Activated CD8-positive, alpha-beta memory T cell treated with anti-CD3 and anti-CD28 coated beads, Interleukin-2, amount 50 U/mL, for 48 hours (primary cell): ENCODE measurements at places on chromosomes 3 and 15.

DNA sequence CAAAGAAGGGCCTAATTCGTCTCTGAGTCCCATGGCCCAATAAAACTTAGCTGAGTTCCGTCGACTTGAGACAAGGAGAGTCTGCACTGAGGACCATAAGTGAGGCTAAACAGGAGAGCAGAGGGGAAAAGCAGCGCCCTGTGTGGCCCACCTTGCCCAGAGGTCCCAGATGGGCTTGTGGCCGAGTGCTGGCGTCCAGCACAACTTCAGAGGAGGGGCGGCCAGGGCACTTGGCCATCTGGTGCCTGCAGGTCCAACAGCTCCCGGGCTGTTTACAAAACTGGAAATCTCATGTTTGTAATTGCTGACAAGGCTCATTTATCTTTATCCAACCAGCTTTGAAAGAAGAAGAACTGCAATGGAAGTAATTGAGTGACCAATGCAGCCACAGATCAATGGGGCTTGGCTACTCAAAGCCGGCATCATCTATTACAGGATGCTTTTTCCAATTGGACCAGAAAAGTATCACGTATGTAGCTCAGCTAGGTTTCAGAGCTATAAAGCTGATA is 306.3 kb downstream of the OCA2 start:
- no peak for DNase-seq

DNA sequence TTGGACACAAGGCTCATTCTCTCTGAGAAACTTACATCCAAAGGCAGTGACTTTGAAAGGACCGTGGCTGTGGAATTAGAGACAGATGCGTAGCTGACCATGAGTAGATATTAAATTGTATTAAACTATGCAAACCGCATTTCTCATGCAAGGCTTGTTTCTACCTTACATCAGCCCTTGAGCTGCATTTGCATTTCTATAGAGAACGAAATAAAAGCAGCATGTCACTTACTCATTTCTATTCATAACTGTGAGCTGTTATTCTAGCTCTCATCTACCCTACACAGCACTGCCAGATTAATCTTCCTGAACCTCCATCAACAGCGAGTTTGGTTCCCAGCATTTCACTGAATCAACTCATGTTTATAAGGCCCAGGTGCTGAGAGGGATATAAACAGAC is 72.3 kb downstream of the THSD4 start:
- no peak for DNase-seq

- DNase-seq = no peak
Observed at GRCh38 chr3:112623213-112623612, 17.7 kb downstream of the CCDC80 start.

GRCh38 chr3:188779281-188779980 is 392.3 kb upstream of the TPRG1 start:
- DNase-seq = no peak

DNA sequence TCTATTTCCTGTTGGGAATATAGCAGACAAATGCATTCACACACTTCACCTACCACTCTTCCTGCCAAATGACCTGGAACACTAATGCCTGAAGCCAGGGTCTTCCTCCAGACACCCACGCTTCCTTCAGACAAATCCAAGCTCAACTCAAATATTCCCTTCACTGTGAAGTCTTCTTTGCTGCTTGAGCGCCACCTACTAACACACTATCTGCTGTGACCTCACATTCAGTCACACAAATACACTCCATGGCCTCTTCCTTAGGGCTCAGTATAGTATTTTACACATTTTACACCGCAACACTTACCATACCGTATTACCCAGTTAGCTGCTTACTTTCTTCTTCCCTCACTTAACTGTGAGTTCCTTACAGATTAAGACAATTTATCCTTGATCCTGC is 149.4 kb downstream of the SHOX2 start:
- DNase-seq = no peak

GRCh38 chr3:127260826-127261555 is 26.9 kb downstream of the PRR20G start:
- no peak for DNase-seq

DNA sequence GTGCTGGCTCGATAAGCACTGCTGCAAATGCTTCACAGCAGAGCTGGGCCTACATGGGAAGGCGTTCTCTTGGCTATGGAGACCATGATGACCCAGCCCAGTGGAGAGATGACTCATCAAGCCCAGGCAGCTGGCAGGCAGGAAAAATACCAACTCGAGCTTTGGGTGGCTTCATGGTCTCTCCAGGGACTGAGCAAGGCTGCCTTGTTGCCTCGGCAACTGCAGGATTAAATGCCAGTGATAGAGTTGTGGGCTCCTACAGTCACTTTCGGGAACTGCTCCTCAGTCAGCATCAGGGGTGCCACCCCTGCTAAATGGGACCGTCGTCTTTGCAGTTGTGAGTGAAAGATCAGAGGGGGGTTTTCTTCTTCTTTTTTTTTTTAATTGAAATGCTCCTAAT is 54.6 kb upstream of the MYZAP start:
- no peak for DNase-seq

- DNase-seq = no peak
Observed at GRCh38 chr15:82918607-82919230, 33.8 kb downstream of the HOMER2 start.

DNA sequence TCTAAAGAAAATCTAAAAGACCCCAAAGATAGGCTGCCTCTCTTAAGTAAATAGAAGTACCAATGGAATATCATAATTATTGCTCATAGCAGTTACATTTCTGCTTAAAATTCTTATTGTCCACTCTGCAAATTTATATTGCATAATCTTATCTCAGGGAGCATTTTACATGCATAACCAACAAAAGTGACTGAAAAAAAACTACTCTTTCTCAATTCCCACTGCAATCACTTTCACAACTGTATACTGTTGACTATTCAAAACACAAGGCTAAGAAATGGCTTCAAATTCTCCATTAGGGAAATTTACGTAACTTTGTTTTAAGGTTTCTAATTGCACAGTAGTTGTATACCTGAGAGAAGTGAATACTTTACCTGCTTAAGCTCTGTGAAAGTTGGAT is 56.3 kb downstream of the HMG20A start:
- no peak for DNase-seq

GRCh38 chr3:36803091-36803791 is 38.9 kb upstream of the DCLK3 start:
- DNase-seq = no peak

GRCh38 chr3:153768561-153769469 is 352.4 kb upstream of the ARHGEF26 start:
- no peak for DNase-seq

DNA sequence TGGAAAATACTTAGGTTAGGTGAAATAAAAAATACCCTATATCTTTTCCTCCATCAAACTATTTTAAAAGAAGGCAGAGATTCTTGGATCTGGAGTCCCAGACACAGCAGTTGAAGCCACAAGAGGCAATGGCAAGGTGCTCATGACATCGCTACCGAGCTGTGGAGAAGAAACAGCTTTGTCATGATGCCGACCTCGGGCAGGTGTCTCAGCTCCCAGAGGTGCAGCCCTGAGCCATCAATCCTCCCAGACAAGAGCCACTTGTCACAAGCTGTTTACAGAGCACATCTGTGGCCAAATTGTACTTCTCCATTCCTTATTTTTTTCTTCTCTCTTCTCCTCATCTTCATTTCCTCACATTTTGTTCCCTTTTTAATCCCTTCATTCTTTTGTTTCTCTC is 50.8 kb downstream of the GPR176 start:
- DNase-seq = no peak

GRCh38 chr15:28114721-28115622 is 15.9 kb upstream of the OCA2 start:
- DNase-seq = peak; percentile 35

- DNase-seq = peak; percentile 73
Observed at GRCh38 chr3:183253528-183254486, 754 bp downstream of the B3GNT5 start.

DNA sequence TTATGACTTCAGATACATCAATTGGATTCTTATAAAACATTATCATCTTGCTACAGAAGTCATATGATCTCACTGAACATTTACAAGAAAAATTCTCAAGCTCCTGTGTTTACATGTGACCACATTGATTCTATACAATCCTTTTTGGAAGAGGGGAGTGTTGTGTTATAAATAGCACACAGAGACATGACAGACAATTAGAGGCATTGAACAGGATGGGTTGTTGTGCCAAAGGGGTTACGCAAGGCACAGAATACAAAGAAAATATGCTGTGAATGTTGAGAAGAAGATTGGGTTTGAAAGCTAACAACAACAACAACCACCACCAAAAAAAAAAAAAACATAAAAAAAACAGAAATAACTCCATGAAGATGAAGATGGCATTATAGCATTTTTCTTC is 32.5 kb upstream of the TBL1XR1 start:
- DNase-seq = no peak

- no peak for DNase-seq
Observed at GRCh38 chr3:24725514-24726255, 231.0 kb upstream of the THRB start.

DNA sequence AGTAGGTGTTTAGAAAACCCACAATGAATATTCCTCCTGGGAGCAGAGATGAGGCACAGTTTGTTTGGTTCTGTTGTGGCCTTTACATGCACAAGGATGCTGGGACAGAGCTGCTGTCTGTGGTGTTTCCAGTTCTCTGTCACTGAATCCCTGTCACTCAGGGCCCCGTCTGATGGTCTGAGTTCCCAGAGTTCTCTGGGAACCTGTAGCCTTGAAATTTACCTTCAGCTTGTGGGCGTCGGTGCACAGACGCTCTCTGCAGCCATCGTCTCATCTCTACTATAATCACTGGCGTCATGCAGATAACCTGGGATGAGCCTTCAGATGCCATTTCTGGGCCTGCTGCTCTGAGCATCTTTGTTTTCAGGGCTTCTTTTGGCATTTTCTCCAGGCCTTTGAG is 81.9 kb downstream of the LRRK1 start:
- peak; percentile 8 for DNase-seq

DNA sequence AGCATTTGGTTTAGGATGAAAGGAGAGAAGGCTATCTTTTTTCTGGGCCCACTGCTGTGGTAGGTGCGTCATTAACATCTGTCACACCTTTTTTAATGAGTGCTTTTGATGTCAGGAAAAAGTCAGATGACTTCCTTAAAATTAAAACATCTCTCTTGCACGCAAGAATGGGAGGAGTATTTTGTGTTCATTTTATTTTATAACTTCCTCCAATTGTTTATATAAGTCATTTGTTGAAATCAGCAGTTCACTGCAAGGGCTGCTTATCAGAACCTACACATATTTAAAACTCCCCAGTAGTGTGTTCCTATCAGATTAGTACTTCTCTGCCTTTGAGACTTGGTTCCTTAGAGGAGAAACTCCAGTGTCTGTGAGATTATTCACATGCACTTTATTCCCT is 143.8 kb downstream of the NEO1 start:
- no peak for DNase-seq

DNA sequence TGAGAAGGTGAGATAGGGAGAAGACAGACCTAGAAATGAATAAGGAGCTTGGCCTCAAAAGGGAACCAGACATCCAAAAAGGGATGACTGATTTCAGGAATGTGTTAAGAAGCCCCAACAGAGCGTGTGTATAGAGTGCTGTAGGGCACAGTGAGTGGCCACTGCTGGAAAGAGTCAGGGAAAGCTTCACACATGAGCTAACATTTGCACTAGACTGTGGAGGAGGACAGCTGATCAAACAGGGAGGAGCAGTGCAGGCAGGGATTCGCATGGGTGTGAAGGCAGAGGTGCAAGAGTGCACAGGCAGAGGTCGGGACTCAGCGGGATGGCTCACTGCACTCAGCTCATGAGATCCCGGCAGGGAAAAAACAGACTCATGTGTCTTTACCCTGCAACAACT is 61.8 kb downstream of the NPTN start:
- no peak for DNase-seq

GRCh38 chr3:53577506-53577905 is 83.1 kb downstream of the CACNA1D start:
- DNase-seq = no peak

GRCh38 chr3:28345690-28346089 is 2.8 kb upstream of the ZCWPW2 start:
- DNase-seq = no peak

DNA sequence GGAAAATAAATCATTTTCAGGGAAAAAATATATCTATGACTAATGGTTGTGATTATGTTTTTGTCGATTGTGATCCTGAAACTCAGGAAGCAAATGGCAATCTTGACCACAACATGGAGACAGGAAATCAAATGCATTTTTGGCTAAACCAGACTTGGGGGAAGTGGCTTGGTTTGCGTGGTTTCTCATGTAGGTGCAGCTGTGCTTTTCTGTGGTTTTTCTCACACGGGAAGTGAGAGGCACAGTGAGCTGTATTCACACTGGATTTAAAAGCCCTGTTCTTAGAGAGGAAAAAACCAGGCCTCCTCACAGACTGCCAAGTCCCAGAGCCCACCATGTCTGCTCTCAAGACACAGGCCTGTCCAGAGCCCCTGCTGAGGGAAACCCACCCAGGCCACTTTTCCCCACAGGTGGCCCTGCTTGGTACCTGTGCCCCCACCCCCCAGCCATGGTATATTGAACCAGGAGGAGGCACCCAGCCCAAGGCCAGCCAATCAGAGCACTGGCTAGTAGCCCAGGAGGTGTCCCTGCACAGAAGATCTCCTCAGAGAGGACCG is 46.1 kb downstream of the BTD start:
- peak; percentile 70 for DNase-seq

GRCh38 chr3:148790370-148790769 is 37.2 kb upstream of the CPB1 start:
- no peak for DNase-seq

DNA sequence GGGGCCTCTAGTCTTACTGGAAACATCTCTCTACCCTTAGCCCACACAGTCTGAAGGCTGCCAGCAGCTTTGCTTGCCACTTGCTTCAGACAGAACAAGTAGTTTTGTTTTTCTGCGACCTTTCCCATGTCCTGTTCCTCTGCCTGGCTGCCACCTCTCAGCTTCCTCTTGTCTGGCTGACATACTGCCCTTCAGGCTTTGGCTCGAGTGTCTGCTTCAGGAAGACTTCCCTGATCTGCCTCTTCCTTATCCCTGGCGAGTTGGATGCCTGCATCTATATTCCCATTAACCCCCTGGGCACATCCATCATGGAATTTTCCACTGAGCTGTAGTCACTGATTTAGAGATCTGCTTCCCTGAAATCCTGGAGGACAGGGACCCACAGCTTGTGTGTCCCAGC is 25.1 kb upstream of the CPNE9 start:
- no peak for DNase-seq

DNA sequence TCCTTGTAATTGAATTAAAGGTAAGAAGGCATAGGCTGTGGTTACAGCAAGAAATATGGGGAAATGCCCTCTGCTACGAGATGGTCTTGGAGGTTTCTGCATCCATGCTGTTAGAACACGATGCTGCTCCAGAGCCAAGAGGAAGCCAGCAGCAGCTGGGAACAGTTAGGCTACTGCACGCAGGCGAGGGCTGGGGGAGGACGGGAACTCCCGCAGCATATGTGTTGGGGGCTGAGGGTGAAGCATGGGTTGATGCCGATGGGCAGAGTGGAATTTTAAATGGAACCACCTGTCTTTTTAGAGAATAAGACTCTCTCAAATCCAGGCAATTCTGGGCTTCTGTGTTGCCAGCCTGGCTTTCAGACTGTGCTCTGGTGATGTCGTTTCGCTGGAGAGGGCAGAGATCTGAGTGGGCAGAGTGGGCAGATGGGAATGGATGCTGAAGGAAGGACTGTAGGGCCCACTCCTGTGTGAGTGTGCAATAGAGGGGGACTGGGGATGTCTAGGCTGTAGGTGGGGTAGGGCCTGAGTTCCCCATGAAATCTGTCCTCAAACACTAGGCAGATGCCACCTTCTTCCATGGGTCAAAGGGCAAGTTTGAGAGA is 417.0 kb upstream of the TPM1 start:
- no peak for DNase-seq

- DNase-seq = no peak
Observed at GRCh38 chr3:156693166-156693565, 18.8 kb downstream of the TIPARP start.

- peak; percentile 45 for DNase-seq
Observed at GRCh38 chr15:89495638-89496145, 691 bp downstream of the RHCG start.
